ENCODE measurements at places on chromosomes 5 and 9. TPM values are rescaled to one million over a fixed set of nuclear protein-coding genes. Genes with fewer than 3 reads are reported as not detected.
A peak's percentile ranks its signal among the peaks of the same experiment; 100 is the strongest.

- peak; percentile 67 for DNase-seq
These were observed at the start of gene FBLL1 for GRCh38 chr5:168528521-168529373. Gene FBLL1 (plus strand): TSS chr5:168529305. CDS start chr5:168529505, 200 bp downstream.

SVEP1 gene
- 0.42 TPM for total RNA-seq

DNA sequence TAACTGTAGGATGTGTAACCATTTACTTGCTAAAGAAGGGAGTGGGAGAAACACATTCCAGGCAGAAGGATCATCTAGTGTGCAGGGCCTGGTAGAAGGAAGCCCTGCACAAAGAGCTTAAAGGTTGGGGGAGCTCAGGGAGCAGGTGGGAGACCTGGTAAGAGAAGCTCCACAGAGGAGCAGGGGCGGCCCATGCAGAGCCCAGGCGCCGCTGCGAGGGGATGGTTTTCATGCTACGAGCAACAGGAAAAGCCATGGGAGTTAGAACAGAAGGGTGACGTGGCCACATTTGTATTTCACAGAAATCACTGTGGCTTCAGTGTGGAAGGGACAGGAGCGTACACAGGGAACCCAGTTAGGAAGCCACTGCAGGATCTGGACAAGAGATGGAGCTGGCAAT, 73.1 kb downstream of the PDE6A start:
- no peak for DNase-seq

PPP3R2 gene
- total RNA-seq: not detected

- no peak for DNase-seq
These were observed 47.2 kb downstream of the EBF1 start for GRCh38 chr5:159052401-159053011.

DNA sequence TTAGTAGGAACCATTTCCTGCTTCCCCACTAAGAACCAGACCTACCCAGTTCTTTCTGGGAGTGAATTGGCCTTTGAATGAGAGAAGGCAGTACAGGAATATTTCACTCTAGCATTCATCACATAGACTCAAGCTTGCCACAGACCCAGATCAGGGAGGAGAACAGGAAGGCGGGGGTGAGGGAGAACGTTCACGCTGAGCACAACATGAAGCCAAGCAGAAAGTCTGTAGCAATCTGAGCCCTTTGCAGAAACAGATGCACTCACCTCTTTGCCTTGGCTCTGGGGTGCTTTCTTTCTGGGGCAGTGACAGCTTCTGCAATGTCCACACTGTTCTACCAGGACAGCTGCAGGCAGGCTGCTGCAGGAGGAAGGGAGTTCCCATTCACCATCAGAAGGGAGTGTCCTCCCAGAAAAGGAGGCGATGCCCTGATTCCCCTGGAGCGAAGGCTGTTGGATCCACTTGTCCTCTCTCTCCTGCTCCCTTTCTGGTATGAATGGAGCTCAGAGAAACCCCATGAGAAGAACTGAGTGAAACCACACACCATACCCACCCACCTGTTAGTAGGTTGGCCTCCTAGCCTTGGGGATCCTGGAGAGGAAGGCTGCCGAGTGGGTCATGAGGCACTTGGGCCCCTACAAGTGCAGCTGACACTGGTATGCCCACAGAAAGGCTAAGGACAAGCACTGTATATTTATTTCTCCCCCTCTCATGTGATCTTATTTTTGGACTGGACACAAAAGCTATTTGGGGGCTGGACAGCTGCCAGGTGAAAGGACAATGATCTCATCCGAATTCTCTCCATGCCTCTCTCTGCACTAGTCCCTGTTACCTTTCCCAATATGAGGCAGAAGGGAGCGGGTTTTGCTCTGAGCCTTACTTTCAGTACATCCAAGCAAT, 11.7 kb upstream of the FGF1 start:
- no peak for DNase-seq

TMEM250 gene
- 39.2 TPM for total RNA-seq

TRIO gene
- 168 TPM for total RNA-seq

DNA sequence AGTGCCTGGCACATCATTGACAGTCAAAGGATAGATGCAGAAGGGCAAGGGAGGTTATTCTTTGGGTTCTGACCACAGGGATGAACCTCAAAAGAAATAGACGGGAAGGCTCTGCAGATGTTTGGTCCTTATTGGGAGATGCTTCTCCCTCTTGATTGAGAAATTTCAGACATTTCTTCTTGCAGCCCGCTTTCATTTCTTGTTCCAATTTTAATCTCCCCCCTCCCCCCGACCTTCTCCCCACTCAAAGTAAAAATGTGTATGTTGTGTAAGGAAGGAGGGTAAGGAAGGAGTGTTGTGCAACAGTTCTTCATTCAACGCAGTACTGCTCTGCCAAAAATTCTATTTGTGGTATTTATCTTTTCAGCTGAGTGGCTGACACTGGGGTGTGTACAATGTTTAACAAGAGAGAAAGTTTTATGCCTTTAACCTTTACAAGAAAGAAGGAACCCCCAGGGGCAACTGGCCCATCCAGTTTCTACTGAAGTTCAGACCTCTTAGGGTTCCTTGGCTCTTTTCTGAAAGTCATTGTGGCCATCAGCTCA, 46.3 kb upstream of the TNFSF15 start:
- no peak for DNase-seq

C9 gene
- total RNA-seq: not detected

GRCh38 chr9:127485995-127486394, 34.7 kb downstream of the LRSAM1 start:
- no peak for DNase-seq

GRCh38 chr9:33480976-33481375, 7.3 kb upstream of the NOL6 start:
- no peak for DNase-seq

DNA sequence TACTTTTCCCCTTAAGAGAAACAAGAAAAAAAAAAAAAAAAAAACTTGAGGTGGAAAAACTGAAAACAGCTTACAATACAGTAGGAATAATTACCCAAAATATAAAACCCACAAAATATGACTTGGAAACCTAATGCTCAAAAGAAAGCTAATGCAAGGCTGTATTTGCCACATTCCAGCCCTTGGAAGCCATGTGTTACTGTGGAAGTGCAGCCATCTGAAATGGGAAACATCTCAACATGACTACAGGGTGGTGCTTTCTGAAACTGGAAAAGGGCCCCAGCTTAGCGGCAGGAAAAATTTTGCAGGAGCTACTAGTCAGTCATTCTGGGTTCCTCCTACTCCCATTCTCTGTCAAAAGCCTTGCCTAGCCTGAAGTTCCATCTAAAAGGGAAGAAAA, 20.4 kb downstream of the CDK5RAP2 start:
- DNase-seq: no peak

DNA sequence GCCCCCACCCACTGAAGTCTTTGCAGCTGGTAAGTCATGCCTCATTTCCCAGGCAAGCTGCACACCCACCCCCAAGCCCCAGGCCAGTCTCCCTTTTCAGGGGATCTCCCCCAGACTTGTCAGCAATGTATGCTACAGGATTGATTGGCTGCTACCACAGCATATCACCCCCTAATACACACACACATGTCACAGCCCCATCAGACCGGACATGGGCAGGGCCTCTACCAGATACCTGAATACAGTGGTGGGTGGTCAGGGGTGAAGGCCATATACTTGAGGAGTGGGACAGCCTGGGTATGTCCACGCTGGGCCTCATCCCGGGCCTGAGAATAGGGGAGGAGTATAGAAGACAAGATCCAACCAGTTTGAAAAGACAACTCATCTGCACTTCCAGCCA, 63.4 kb upstream of the ARAP3 start:
- no peak for DNase-seq

DNA sequence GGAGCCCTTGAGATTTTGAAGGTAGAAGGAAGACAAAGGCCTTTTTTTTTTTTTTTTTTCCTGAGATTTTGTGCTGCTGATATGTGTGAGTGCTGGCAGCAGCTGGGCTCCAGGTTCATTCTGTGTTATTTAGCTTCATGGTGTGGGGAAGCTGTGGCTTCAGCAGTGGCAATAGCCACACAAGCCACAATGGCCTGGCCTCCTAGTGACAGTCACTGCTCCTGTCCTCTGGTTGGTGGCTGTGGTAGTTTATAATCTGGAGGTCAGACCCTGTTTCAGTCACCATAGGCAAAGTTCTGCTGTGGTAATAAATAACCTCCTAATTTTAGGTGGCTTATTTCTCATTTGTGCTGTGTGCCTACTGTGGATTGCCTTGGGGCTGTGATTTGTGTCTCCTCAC, 28.2 kb upstream of the GPR151 start:
- no peak for DNase-seq

MARCHF3 gene
- total RNA-seq: 10.3 TPM

DNA sequence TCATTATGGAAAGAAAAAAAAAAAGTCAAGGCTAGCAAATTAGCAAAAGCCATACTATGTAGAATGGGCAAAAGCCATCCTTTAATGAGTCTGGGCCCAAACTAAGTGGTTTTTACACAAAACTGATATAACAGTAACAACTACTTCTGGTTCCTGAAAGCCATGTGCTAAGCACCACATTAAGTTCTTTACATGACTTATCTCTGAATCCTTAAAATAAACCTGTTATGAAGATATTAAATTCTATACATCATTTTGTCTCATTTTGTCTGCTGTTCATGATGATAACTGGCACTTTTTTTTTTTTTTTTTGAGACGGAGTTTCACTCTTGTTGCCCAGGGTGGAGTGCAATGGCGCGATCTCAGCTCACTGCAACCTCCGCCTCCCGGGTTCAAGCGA, 5.0 kb downstream of the FNIP1 start:
- no peak for DNase-seq

WDR38 gene
- total RNA-seq: not detected

DNA sequence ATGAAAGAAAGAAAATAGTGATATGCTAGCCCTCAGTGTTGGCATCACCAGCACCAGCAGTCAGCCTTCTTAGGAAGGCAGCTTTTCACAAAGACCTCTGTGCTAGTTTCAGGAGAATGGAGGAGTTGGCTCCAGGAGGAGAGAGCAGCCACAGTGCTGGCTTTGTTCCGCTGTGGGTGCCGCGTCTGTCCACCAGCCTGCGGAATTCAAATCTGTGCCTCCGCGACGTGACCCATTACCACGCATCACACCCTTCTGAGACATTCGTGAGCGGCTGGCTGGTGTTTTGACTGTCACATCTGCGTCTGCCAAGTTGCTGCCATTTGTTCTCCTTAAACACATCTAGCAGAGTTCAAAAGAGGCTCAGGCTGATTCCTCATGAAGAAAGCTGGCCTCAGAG, 34.4 kb downstream of the SNX18 start:
- DNase-seq: no peak

HSPB3 gene
- total RNA-seq: not detected

- no peak for DNase-seq
These were observed 85.5 kb downstream of the DCP2 start for GRCh38 chr5:113061846-113062780.

DNA sequence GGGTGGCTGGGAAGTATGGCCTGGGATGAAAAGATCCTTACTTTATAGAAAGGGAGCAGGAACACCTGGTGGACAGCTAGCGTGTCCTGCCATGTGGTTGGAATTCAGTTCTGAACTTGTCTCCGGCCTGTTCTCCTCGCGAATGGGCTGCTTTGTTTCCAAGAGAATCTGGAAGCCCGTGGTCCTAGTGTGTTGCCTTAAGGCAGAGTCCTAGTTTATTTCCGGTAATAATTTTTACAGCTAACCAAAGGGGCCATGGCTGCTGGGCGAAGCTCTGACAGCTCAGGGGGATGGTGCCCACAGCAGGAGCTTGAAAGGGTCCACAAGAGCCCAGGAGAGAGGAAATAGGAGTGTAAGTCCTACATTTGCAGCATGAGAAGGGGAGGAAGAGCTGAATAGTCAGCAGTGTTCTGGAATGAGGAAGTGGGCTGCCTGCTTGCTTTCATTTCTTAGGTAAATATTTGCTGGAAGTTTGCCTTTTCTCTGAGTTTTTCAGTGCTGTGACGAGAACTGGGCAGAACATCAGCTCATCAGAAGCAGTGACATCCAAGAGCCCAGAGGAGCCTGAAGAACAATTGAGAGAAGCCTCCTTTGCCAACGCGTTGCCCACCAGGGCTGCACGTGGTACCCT, 13.1 kb upstream of the IGFBPL1 start:
- no peak for DNase-seq

CNOT8 gene
- total RNA-seq: 55.4 TPM

DNA sequence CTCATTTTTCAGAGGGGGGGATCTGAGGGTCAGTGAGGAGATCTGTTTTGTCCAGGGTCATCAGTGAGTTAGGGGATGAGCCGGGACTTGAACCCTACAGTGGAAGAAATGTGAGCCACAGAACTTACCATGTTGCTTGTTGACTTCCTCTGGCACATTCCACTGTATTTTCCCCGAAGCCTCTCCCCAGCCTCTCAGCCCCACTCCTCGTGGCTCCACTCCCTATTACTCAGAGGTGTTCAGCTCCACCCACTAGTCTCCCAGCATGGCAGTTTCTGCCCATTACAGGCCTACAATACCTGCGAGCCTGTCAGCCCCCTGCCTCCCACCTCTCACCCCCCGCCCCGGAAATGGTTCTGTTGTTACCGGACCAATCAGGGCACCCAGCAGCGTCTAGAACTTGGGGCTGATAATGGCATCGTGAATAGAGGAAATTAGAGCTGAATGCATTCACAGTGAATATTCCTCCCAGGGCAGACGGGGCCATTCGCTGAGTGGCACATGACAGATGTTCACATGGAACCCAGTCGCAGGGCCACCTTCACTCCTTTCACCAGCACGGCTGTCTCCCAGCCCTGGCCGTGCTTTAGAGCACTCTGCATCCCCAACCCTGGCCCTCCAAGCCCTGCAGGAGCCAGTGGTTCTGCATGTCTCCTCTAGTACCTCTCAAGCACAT, 81.6 kb downstream of the KCNIP1 start:
- DNase-seq: no peak

ECSCR gene
- total RNA-seq: not detected

GRCh38 chr9:128152133-128153059, 3.1 kb downstream of the LCN2 start:
- DNase-seq: no peak

DNA sequence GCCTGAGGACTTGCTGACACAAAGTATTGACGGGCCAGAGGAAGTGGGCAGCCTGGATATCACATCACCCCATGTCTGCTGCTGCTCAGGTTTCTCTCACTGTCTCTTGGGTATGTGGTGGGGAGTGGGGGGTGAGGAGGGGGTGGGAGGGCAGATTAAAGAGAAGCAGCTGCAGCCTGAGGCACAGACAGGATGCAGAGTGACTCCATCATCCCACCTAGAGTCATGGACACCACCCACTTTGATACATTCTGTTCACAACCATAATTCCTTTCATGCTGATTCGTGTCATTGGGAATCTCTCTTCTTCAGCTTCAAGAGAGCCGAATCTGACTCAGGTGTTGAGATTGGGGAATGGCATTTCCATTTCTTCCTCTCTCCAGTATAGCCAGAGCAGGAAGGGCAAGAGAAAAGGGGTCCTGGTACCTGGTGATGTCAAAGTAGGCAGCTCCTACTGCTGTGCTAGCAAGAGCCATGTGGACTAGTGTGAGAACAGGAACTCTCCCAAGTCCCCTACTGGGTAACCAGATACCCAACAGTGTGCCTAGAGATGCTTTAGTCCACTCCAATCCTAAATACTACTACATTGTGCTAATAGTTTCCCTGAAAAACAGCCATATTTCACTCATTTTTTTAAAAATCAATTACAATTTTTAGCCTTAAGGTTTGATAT, 22.4 kb downstream of the GRAMD2B start:
- no peak for DNase-seq

GRCh38 chr9:135718616-135719015, 16.6 kb downstream of the KCNT1 start:
- DNase-seq: no peak
